IPS DF 6.9 (cell line): ENCODE measurements at places on chromosomes 4 and X.

GRCh38 chrX:47446971-47447370, 36.1 kb downstream of the ZNF41 start:
- no peak for DNase-seq

GRCh38 chr4:112145790-112146501, 692 bp downstream of the FAM241A start:
- no peak for DNase-seq

DNA sequence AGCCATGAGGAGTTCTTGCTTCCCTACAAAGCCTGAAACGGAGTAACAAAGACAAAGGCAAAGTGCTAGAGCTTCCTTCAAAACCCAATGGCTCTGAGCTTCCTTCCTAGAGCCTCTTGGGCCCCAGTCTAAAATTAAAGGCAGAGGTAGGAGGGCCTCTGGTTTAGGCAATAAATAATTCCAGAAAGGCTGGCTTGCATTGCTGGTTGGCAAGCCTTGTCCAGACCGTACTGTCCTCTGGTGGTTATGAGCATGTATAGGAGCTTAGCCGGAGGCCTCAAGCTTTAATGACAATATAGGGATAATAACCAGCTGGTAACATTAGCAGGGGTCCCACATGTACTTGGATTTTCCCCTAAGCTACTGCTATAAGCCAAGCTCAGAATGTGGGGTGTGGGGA, 237.3 kb downstream of the AR start:
- DNase-seq: no peak

DNA sequence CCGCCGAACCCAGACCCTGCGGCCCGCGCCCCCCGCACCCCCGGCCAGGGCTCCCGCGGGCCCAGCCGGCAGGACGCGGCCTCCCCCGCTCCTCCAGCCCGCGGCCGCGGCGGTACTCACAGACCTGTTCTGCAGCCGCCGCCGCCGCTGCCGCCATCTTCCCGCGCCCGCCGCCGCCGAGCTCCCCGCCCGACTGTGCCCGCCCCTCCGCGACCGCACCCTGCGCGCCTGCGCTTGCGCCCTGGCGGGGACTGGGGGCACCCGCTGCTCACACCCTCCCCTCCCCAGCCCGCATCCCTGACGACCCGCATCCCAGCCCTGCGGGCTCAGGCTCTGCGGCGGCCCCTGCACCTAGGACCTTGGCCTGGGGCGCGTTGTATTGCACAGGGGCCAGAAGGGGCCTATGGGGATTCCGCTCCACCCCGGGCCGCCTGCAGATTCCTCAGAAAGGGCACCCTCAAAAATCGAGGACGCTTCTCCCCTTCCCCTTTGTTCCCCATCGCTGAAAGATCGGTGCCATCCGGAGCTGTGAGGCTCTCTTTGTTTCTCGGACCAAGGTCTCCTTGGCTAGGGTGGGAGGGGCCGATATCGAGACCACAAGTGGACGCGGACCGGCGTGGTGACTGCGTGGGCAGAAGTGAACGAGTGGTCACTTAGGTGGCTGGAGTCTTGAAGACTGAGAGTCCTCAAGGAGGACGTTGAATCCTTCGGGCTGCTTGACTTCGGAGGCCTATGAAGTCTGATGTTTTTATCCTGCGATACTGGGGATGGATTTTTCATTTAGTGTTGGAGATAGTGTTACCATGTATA, at the start of gene SGCB:
Gene SGCB (minus strand): TSS at position 197 of the 810 bp plus-strand sequence. CDS start 40 bp downstream, at position 157.
- DNase-seq: no peak

GRCh38 chrX:11591723-11592346, 73.9 kb downstream of the ARHGAP6 start:
- DNase-seq: no peak

- no peak for DNase-seq
These were observed 206.5 kb upstream of the MAMLD1 start for GRCh38 chrX:150156615-150157014.

DNA sequence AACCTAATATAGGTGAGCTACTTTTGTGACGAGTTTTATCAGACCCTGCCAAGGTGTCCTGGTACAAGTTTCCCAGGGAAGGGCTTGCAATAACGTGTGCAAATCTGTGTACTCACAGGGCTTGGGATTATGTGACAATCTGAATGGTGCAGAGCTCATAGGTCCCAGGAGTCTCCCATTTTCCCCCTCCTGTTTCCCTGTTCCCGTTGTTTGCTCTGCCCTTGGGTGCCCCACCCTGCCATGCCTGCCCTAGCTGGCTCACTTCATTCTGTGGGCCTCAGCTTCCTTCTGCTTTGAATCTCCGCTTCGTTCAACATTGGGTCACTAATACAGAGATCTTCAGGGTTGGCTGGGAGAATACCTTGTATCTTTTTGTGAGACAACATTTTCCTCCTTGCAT, 90.3 kb upstream of the HPF1 start:
- DNase-seq: no peak

GRCh38 chr4:63764400-63764799, 644.9 kb downstream of the TECRL start:
- no peak for DNase-seq

GRCh38 chrX:124827258-124827845, 481.0 kb downstream of the SH2D1A start:
- no peak for DNase-seq

DNA sequence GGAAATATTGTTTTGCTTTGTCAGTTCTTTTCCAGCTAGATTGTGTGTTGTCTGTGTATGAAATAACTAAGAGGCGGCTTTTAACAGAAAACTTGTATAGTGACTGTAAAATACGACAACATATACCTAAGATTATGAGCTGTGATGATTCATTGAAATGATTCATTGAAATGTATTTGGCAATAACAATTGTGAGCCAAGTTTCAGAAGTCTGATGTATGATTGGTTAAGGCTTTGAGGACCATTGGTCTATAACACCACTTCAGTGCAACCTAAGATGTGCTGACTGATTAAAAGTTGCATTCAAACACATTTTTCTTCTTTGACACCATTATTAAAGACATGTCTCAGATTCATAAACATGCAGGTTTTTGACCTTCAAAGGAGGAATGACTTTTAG, 76.6 kb downstream of the PTPN13 start:
- no peak for DNase-seq

GRCh38 chr4:178086320-178086719, 644.1 kb upstream of the AGA start:
- DNase-seq: peak; percentile 45

DNA sequence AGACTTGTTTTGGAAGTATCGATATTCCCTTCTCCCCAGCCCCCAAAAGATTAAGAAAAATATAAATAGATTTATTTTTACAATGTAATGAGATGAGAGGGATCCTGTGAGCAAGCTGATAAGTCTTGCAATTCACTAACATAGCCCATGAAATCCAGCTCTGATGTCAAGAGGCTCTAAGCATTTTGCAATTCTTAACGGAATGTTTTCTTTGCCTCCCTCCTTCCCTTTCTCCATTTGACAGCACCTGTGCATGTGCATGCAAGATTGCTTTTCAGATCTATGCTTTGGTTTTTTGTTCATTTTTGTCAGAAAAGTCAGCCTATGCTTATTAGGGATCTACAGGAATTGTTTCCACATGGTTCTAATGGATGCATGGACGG, 169.9 kb downstream of the SLIT2 start:
- no peak for DNase-seq
